ENCODE measurements at places on chromosomes 2 and 18.
A peak's percentile ranks its signal among the peaks of the same experiment; 100 is the strongest.

DNA sequence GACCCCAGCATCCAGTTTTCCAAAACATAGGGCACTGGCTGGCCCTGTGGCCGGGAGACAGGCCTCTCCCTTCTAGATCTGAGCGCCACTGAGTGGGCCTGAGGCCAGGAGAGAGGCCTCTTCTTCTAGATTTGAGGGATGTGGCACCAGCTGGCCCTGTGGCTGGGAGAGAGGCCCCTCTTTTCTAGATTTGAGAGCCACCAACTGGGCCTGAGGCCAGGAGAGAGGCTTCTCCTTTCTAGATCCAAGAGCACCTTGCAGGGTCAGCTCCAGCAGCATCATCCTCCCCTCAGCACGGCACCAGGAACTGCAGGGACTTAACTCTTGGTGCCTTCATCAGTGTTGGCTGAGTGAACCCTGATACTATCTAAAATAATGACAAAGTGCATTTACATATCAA is 114.3 kb upstream of the ALKAL2 start:
- no peak for DNase-seq

- no peak for DNase-seq
These were observed 634 bp upstream of the MSGN1 start for GRCh38 chr2:17815468-17816184.

GRCh38 chr2:36360063-36360462 is 4.5 kb downstream of the CRIM1 start:
- DNase-seq = no peak

GRCh38 chr2:222306393-222307142 is 7.8 kb upstream of the PAX3 start:
- DNase-seq = no peak

GRCh38 chr2:202695166-202695565 is 60.4 kb downstream of the FAM117B start:
- DNase-seq = no peak

DNA sequence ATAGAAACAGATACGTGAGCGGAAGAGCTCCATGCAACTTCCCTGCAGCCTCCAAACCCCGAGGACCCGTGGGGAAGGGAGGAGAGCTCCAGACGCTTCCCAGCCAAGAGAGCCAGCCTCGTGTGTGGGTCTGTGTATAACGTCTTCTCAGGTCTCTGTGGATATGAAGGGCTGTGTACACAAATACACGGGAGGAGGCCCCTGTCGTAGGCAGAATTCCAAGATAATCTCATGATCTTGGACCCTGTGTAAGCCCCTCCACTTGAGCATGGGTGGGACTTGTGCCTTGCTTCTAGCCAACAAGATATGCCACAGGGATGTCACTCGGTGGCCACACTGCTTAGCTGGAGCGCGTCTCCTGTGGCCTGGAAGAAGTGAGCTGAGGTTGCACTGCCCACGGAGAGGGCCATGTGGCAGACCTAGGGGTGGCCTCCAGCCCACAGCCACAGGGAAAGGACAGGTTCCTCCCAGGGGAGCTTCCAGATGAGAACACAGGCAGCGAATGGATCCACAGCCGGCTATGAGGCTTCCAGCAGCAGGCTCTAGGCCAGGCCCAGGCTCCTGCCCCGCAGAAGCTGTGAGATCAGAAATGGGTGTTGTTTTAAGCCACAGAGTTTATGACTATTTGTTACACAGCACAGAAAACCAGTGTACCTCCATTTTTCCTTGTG is 15.6 kb upstream of the KLF11 start:
- DNase-seq = no peak

- DNase-seq = no peak
These were observed 89.6 kb downstream of the GBX2 start for GRCh38 chr2:236078297-236079255.

DNA sequence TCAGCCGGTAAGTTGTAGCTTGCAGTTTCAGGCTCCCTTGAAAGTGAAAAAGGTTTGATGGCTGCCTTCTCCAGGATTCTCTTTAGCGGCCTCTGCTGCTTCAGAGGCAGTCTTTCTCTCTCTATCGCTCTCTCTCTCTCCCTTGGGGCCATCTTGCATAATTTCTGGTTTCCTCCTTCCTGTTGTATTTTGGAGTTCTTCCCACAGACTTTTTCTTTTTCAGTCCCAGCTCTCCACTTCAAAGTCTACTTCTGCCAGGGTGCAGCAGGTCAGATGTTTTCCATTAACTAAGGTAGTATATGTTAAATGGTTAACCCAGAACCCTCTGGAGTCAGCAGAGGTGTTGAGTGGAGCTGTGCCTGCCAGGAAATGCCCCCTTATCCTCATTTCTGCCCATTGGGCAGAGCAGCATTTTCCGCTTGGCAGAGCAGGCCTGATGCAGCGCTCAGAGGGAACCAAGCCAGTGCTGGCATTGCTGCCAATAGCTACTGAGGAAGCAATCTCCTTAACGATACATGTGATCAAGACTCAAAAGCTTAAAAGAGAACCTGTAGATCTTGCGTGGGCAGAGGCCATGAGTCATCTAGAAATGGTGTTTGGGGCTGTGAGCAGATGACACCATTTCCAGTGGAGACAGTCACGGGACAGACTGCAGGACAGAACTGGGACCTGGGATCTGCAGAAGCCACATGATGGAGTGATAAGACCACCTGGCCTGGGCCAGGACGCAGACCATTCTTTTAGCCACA is 20.8 kb downstream of the DBI start:
- DNase-seq = peak; percentile 21

- DNase-seq = no peak
These were observed 955 bp upstream of the BBS5 start for GRCh38 chr2:169478339-169478738.

Measured in activated CD4-positive, alpha-beta T cell treated with anti-CD3 and anti-CD28 coated beads, Interleukin-2, Interleukin-6, amounts not matched to agents 100 ng/mL and 50 ng/mL, durations not matched to agents 16 hours and 8 hours (primary cell).